ENCODE measurements at places on chromosomes 2 and 18.

GRCh38 chr2:173521450-173522192 is 166.9 kb downstream of the CDCA7 start:
- DNase-seq: no peak

- no peak for DNase-seq
Measured at GRCh38 chr18:60493066-60493465, 120.5 kb upstream of the MC4R start.

DNA sequence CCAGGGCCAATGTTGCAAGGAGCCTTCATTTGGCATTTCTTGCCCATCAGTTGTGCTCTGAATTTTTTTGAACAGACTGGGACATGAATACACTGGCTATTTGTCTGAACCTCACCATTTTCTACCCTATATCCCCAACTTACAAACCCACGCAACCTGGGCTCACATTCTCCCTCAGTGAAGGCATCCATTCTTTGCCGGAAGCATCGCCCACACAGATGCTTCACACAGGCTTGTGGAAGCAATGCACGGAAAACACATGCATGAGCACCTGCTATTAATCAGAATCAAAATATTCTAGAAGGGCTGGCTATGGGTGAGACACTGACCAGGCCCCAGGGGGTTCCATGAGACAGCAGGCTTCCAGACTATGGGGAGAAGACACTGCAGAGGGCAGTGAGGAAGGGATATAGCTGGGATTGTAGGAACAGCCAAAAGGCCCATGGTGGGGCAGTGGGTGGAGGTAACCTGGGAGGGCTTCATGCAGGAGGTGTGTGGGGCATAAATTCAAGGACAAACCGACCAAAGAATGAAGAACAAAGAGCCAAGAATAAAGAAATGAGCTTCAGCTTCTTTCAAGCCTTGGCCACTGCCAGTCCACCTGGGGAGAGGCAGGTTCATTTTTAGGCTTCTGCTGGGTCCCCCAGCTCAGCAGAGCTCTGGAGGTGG is 261.5 kb downstream of the CELF4 start:
- DNase-seq: no peak

DNA sequence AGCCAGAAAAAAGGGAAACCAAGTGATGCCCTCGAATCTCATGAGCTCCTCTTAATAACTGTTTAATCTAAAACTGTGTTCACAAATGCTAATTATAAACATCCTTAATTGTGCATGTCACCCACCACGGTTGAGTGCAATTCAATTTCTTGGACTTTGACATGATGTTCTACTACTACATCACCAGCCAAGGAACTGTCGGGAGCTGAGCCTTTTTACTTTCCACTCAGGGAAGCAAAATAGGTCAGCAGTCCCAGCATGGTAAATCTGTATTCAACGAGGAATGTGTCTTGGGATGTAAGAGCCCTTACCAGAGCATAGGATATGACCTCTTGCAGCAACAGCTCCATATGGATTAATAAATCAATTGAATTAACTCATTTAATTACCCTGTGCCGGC is 20.8 kb upstream of the REG3G start:
- no peak for DNase-seq
